T-helper 2 cell (primary cell): ENCODE measurements at places on chromosomes 1 and 21.

DNA sequence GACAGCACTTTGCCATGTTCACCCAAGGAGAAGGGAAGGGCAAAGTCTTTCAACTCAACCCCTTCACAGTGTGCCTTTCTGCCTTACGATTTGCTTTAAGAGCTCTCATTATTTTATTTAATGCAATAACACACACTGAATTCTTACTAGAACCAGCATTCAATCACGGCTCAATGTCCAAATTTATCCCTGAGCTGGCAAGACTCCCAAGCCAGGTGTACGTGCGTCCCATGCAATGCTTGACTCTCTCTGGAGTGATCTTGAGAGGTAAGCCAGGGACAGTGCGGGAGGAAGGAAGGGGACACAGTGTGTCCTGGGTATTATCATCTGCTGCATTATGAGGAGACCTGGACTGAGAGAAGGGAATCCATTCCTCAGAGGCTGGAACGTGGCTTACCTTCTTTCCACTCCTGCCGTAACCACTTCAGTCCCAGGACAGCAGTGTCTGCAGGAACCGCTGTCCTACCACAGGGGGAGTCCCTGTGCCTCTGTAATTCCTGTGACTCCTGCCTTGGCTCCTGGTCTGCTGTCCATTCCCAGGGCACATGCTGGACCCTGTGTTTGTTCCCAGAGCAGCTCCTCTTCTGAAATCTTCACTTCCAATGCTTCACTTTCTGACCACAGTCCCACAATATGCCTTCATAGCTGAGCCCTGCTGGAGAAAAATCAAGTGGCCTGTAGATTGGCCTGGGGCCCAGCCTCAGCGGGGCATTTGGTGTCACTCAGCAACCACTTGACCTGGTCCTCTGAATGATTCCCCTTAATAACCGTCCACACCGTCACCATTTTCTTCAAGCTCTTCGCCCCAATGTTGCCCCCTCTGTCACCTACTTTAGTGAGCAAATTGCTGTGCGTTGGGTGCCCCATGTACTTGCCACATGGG, 28.6 kb upstream of the STUM start:
- DNase-seq = no peak

GRCh38 chr1:167532375-167532774, 14.0 kb upstream of the CD247 start:
- DNase-seq = no peak

DNA sequence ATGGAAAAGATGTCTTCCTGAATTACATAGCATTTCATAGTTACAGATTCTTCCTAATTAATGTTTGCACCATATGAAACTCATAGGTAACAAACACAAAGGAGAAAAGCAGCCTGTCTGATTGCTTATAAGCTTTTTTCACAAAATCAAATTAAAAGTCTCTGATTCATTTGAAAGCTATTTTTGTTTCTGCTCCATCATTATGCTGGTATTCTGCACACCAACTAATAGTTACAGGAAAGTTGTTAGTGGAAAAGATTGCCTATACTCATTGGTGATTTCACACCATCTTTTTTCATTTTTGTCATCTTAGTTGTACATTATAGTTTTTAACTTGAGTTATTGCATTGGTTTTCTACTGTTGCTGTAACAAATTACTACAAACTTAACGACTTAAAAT, 70.0 kb downstream of the PRKAA2 start:
- DNase-seq = no peak

DNA sequence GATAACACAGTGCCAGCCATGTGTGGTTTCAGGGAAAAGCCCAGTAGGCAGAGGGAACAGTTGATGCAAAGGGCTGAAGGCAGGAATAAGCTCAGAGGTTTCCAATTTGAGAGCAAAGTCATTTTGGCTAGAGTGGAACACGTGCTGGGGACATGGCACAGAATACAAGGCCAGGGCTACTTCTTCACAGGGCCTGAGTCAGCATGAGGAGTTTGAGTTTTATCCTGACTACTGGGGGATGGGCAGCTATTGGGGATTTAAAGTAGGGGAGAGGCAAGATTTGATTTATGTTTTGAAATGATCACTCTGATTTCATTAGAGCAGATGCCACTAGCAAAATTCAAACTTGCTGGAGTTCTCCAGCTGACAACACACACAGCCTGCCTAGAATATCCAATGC, 241.1 kb upstream of the CSF3R start:
- no peak for DNase-seq

DNA sequence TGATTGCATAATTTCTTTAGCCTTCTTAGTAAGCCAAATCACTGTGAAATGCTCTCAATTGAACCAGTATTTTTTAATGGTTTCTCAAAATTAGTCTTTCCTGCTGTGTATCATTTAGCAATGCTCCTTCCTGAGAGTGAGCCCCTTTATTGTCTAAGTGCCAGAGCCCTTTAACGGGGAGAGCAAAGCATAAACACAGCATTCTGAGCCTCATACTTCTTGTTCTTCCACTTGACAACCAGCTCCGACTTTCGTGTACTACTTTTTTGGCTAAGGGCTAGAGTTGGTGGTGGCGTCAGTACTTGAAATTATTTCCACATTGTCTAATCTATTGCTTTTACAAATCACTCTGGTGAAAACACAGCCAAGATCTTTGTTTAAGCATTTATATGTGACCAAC, 299.0 kb downstream of the TPR start:
- DNase-seq = no peak

- DNase-seq = peak; percentile 50
Measured at GRCh38 chr1:1290238-1290731, 10.0 kb downstream of the SCNN1D start.

DNA sequence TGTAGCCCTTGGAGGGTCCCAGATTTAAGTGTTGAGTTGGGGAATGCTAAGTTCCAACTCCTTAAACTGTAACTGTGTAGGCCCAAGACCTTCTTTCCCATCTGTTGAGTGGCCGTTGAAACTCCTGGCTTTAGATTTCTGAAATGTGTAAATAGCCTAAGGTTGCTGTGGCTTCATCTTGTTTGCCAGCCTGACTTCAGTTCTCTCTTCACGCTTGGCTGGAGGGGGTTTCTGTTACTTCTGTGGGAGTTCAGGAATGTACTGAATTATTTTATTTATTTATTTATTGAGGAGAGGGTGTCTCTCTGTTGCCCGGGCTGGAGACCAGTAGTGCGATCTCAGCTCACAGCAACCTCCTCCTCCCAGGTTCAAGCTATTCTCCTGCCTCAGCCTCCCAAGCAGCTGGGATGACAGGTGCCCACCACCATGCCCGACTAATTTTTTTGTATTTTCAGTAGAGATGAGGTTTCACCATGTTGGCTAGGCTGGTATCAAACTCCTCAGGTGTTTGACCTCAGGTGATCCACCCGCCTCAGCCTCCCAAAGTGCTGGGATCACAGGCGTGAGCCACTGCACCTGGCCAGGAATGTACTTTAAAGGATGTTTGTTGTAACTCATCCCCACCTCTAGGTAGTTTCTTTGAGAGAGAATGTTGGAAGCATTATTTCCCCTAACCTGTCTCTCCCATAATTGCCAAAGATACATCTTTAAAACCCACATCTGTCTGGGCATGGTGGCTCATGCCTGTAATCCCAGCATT, 5.9 kb downstream of the TTC39A start:
- no peak for DNase-seq

DNA sequence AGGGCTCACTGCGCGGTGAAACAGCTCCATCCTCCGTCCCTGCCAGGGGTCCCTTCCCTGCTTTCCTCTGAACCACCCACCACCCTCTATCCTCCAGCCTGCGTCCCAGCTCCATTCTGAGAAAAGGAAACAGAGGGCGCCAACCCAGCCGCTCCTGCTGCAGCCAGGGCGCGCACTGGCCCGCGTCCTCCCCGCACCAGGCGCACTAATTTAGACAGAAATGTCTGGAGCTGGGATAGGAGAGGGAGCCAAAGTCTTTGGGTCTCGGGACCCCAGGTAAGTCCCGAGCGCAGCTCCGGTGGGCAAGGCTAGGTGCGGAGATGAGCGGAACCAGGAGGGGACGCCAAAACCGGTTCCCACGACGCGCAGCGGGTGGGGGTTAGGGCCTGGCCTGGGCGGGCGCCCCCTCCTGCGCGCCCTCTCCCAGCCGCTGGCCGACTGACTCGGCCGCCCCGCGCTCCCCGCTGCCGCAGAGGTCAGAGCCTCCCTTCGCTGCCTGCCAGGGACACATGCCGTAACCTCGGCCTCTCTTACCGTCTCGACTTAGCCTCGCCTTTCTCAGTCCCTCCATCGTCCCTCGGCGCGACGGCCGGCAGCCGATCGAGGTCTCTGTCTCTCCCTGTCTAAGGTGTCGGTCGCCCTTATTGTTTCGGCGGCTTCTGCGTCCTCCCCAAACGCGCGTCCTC, 2.0 kb downstream of the CAMK2N1 start:
- no peak for DNase-seq

GRCh38 chr1:49351768-49352167, 575.1 kb upstream of the BEND5 start:
- no peak for DNase-seq

DNA sequence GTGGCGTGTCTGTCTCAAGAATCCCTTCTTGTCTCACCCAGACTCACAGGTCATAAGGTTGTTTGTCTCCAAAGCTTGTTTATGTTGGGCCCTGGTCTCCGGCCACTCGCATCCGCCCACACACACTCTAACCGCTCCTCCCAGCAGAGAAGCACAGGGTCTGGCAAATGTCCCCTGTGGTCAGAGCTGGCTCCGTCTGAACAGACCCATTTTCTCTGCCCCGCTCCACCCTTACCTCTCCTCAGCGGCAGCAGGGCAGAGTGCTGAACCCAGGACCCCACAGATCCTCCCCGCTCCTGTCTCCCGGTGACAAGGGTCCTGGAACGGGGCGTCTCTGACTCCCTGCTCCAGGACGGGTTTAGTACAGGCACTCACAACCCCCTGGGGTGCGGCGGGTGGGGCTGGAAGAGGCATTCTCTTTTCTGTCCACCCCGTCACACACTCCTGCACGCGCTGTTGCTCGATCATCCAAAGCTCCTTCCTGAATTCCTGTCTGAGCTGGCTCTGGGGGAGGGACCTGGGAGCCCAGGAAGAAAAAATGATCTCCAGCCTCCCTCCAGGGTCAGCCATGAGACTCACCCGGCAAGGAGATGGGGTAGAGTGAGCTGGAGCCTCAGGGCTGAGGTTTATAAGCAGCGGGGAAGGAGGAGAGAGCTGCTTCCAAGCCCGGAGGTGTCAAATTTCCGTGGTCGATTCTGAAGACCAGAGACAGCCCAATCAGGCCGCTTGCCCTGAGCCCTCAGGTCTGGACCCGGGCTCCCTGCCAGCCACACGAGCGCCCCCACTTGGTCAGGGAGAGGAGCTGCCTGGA, at the start of gene S100A13:
Gene S100A13 (minus strand): TSS at position 602 of the 811 bp plus-strand sequence. CDS start 1,033 bp downstream, outside the sequence.
- no peak for DNase-seq

GRCh38 chr1:7942214-7942921, 1.7 kb upstream of the TNFRSF9 start:
- DNase-seq = peak; percentile 31

DNA sequence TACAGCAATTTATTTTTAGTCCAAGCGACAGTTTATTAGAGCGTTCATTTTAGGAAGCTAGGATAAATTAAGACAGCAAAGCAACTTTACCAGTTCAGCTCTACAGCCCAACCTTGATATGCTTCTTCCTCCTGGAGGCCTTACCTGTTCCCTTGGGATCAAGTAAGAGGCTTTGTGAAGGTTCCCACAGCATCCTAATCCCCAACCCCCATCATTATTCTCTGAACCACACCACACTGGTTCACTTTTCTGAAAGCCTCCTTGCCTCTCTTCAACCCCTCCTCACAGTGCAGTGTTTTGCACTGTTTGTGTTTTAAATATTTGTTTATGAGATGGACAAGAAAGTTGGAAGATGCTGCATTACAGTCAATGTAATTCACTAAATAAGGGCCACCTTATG, 126.3 kb upstream of the CXADR start:
- no peak for DNase-seq

GRCh38 chr1:147849098-147849895, 53.3 kb upstream of the GJA8 start:
- no peak for DNase-seq

DNA sequence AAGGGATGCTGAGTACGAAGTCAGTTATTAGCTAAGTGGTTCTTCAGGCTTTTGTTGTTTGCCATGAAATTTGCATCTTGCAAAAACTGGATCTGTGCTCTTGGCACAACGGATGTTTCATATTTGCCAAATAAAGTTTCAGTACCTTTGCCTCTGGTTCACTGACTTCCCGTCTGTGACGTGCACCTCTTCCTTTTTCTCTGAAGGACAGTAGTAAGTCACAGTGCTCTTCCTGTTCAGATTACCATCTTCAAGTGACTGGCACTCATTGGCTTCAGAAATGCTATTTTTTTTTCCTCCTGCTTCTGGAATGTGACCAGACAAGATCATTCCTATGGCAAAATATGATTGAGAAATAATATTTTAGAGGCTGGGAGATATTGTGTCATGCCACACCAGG, 75.9 kb upstream of the GREM2 start:
- DNase-seq = no peak

GRCh38 chr1:37764414-37764825, 500 bp downstream of the EPHA10 start:
- peak; percentile 14 for DNase-seq

GRCh38 chr21:36654324-36654723, 44.6 kb upstream of the SIM2 start:
- no peak for DNase-seq

DNA sequence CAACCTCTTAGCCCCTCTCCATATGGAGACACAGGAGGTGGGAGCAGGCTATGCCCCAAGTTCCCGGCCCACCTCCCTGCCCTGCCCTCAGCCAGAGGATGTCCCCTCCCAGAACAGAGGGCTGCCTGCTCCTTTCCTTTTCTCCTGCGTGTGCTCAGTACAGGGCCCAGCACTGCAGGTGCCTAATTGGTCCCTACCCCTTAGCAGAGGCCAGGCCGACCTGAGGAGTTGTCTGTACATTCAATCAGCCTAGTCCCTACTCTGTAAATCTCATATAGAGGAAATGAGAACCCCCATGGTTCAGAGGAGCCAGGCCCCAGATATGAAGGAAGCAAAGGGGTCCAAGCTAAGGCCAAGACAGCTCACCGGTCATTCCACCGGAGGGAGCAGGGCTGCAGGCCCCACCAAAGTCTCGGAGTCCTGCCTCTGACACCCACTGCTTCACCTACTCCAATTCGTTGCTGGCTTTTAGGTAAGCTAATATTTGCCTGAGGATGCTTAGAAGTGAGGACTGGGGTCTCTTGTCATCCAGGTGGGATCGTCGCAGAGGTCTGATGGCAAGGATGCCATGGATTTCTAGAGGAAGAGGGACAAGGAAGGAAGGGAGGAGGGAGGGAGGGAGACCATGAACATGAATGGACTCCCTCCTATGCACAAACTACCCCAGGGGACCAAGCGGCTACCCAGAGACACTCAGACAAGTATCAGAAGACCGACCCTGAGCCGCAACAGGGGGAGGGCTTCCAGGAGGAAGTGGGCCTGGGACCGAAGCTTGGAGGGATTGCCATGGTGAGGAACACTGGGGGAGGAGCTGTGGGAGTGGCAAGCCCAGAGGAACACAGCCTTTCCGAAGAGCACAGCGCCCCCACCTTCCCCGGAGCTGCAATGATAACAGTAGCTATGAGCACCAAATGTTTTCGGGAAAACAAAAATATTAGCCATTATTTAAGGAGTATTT, 30.4 kb upstream of the FOXO6 start:
- no peak for DNase-seq

DNA sequence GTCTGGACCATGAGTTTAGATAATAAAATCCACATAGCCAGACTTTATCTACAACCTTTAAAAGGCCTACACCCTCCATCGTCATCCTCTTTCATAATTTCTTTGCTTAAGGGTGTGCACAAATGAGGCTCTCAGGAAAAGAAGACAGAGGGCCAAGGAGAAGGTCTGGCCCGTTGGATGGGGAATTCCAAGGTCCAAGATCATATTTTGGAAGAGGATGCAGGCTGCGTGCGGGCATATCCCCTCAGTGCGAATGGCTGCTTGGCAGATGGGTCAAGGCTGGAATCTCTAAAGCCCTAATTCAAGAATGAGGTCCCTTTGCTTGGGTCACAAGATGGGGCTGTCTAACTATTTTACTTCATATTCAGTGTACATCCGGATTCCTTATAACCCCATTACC, 782.2 kb upstream of the NCAM2 start:
- no peak for DNase-seq
